EL (cell line): ENCODE measurements at places on chromosomes 3 and 15.

DNA sequence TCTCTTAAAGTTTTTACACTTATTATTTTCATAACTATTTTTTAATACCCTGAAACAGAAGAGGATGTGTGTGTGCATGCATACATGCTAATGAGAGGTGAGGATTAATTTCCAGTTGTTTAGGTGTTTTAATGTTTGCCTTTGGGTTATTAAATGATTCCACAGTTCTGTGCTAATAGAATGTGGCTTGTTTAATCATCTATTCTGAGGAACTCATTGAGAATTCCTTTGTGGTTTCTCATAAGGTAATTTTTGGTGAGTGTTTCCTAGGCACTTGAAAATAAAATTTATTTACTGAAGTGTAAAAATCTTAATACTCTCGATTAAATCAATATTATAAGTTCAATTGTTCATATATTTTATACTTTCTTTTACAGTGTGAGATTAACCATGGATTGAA lies 38.0 kb downstream of the STAC start:
- no peak for DNase-seq

DNA sequence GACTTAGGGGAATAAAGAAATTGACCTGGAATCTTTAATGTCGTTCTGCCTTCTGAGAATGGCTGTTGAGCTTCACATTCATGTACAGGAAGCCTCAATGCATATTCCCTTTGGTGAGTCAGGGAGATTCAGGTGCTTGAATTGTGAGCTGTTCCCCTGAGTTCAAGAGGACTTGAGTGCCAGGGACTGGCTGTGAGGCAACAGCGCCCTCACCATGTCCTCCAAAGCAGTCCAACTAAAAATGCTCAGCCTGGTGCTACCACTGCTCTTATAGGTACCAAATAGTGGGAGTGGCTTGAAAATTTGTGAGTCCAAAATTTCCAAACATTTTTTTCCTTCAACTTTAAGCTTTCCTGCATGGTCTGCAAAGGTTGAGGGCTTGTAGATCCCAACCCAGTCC lies 54.1 kb downstream of the LEO1 start:
- peak; percentile 28 for DNase-seq

- no peak for DNase-seq
Observed at GRCh38 chr3:64993781-64994180, 306.0 kb upstream of the ADAMTS9 start.

GRCh38 chr3:115500795-115501194 lies 122.5 kb upstream of the GAP43 start:
- DNase-seq, result no peak

DNA sequence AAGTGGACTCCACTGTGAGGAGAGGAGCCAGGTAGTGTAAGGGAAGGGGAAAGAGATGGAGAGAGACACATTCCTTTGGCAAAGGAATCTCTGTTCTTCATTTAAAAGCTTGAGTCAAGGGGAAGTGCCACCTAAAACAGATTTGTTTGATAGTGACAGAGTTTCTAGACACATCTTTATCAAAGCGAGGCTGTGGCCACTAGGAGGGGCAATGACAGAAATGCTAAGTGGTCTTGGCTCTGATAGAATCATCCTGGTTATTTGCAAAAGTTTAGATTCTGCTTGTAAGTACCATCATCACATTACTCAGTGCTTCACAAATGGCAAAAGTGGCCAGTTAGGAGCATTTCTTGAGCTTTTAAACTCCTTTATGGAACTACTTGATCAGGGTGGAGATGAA lies 261.4 kb downstream of the CNTN3 start:
- peak; percentile 1 for DNase-seq

- no peak for DNase-seq
Observed at GRCh38 chr3:158958873-158959272, 157.0 kb downstream of the MFSD1 start.

- no peak for DNase-seq
Observed at GRCh38 chr15:76325704-76326103, 10.9 kb upstream of the ISL2 start.

GRCh38 chr3:53617893-53618523 lies 123.6 kb downstream of the CACNA1D start:
- no peak for DNase-seq

DNA sequence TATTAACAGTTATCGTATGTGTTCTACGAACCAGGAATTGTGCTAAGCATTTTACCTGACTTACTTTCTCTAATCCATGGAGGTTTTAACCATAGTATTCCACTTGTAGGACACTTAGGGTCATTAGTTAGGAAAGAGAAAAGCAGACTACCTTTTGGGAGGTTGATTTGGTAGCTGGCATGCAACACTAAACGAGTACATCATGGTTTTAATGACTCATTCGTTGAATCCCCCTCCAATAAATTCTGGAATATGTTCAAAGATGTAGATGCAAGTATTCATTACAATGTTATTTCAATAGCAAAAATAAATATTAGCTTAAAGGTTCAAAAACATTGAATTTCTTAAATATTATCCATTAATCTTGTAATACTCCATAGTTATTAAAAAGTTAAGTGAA lies 162.5 kb downstream of the FMN1 start:
- peak; percentile 8 for DNase-seq

DNA sequence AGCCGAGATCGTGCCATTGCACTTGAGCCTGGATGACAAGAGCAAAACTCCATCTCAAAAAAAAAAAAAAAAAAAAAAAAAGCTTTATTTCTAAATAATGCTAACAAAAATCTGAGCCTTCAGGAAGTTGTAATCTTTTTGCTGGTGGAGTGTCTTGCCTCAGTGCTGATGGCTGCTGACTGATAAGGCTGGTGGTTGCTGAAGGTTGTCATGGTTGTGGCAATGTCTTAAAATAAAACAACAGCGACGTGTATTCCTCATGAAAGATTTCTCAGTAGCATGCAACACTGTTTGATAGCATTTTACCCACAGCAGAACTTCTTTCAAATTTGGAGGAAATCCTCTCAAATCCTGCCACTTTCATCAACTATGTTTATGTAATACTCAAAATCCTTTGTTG lies 77.4 kb upstream of the PTPRG start:
- no peak for DNase-seq

DNA sequence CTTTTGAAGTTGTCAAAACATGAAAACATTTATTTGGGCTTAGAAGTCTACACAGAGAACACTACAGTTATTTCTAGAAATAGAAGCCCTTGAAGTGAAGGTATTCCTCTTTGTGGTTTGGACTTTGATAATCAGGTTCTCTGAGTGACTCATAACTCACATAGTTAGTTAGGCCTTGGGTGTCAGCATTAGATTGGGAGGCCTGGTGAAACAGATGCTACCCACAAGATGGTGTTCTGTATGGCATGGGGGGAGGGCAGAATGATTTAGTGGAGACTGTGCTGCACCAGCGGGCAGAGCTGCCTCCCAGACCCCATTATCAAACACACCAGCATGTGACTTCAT lies 108.9 kb upstream of the ETV5 start:
- no peak for DNase-seq

GRCh38 chr3:81869382-81869781 lies 107.9 kb upstream of the GBE1 start:
- no peak for DNase-seq

- DNase-seq, result no peak
Observed at GRCh38 chr3:185309795-185310194, 53.1 kb upstream of the MAP3K13 start.

DNA sequence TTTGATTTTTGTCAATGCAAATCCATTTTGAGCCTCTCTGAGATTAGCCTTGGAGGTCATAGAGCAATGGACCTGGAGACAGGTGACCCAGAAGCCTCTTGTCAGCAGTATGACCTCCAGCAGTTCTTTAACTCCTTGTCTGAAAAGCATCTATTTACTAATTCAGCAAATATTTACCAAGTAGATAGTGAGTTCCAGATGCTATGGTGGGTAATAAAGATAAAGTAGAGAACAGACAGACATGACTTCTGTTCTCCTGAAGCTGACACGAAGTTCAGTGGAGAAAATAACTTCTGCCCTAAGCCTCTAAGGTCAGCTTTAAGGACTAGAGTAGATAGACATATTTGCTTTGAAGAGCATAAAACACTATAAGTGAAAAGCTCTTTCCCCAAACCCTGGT lies 26.6 kb downstream of the SEMA6D start:
- DNase-seq, result no peak

DNA sequence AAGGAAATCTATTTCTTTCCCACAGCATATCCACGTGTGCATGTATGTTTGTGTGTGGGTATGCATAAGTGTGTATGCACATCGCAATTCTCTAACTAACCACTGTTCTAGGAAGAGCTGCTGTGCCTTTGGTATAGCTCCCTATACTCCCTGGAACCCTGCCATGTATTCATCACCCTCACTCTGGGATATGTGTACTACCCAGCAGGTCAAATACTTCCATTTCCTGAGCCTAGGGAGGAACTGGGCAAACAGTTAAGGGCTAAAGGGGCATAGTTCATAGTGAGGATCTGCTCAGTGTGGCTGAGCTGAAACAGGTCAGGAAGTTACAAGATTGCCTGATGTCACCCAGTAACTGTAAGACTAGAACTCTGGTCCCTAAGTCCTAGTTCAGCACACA lies 260.4 kb downstream of the RPLP1 start:
- no peak for DNase-seq

GRCh38 chr3:174812172-174812862 lies 46.8 kb upstream of the NAALADL2 start:
- DNase-seq, result no peak

- DNase-seq, result no peak
Observed at GRCh38 chr15:62748196-62748595, 294.4 kb upstream of the TPM1 start.

DNA sequence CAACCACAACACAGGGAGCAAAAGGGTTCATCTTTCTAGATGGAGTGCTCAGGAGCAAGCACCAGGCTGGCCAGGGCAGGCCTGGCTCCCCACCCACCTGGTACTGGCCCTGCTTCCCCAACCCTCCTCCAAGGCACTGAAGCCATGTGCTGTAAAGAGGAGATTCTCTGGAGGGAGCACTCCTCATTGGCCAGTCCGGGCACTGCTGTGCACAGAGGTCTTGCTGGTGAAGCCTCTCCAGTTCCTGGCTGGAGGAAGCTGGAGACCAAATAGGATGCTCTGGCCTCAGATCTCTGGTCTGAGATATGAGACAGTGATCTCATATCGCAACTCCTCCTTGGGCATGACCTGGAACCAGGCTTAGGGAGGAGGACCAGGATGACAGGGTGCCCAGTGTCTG lies 7.7 kb upstream of the SEMA3F start:
- no peak for DNase-seq

GRCh38 chr3:14875411-14876175 lies 56.8 kb downstream of the FGD5 start:
- no peak for DNase-seq

GRCh38 chr15:48590723-48591122 lies 54.8 kb downstream of the FBN1 start:
- no peak for DNase-seq

DNA sequence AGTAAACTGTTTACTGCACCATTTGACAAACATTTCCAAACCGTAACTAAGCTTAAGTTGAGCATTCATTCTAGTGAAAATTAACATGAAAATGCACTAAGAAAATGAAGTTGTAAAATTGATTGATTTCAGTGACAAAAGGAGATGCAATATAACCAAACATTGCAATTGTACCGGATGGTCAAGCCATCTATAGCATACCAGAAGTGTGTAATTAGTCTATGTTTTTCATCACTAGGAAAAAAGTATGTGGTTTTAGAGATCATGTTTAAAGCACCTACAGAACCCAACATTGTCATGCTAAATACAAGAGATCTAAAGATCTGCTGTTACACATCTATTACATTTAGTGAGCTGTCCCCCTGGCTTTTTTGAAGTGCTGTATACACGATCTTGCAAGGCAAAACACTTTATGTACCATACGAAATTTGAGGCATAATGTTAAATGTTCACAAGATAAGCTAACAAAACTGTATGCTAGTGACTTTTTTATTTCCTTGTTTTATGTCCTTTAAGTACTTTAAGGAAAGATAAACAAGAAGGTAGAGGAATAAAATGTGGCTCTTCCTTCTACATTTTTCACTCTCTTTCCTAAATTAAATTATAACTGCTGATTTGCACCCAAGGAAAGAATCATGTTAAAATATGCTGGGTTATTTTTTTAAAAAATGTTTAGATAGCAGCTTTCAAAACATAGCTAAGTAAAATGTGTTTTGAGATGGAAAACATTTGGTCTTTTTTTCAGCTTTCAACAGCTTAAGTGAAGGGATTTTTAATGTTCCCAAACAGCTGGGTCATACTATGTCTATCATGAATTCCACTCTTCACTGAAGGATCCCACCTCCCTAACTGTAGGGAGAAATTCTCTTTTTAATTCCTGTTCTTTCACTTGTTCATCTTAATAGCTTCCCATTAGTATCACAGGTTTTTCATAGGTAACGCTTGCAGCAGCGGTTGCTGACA lies 498.0 kb downstream of the MECOM start:
- DNase-seq, result no peak

DNA sequence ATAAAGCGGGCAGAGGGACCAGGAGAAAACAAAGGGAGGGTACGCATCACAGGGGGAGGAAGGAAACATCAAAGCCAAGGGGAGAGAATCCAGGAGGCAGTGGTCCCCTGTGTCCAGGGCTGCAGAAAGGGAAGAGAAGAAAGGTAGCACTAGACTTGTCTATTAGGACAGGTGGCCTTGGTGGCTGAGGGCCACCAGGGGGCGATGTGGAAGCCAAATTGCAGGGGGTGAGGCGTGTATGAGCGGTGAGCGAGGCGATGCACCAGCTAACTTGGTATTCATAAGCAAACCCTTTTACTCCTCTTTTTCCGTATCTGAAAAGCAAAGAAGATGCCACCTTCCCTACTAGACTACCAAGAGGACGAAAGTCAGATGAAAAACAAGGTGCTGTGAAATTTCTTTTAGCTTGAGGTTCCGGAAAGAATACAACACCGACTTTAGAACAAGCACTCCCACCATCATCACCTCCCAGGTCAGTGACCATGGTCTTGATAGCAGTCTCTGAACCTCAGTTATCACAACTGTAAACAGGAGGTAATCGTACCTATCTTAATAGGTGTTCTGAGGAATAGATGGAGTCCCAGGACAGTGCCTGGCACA lies 654.4 kb upstream of the ADAMTS9 start:
- DNase-seq, result peak; percentile 52

DNA sequence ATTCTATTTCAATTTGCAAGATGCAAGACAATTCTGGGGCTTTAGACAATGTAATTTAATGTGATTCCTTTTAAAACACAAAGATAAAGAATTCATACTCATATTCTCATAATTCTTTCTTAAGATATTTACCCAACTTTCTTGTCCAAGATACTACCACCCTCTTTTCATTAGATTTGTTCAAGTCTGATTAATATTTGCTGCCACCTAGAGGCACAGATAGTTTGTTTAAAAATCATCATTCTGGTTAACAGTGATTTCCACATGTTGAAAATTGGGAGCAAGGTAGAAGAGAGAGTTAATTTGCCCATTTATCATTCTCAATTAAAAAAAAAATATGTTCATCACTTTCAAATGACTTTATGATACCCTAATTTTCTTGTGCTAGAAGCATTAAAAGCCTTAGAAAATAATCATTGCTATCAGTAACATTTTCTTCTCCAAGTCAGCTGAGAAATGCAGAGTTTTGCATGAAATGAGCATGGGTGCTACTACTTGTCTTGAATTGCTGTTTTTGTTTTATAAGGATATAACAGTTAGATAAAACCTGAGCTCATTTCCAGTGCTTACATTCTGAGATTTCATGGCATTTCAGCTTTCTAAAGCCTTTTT lies 11.6 kb downstream of the TAMM41 start:
- DNase-seq, result peak; percentile 26

- no peak for DNase-seq
Observed at GRCh38 chr3:156492801-156493261, 62.1 kb downstream of the SSR3 start.

GRCh38 chr15:68681836-68682235 lies 103.0 kb downstream of the CORO2B start:
- no peak for DNase-seq
